Breast epithelium (tissue), 4 donors: ENCODE measurements at places on chromosomes 4 and X.

- DNase-seq, result no peak
Observed at GRCh38 chr4:168411318-168412150, 68.8 kb downstream of the DDX60L start.

GRCh38 chrX:121191779-121192178 lies 144.4 kb downstream of the GLUD2 start:
- DNase-seq, result no peak

GRCh38 chr4:74012130-74012529 lies 13.7 kb upstream of the CXCL5 start:
- DNase-seq, result no peak

GRCh38 chr4:44988011-44988410 lies 261.7 kb upstream of the GNPDA2 start:
- no peak for DNase-seq

- DNase-seq, result peak; percentile 63
Observed at GRCh38 chrX:107825698-107826237, at the start of gene MID2. MID2 (plus strand) TSS chrX:107825866; CDS start chrX:107826427, 561 bp downstream.

GRCh38 chr4:8202108-8203051 lies 3.3 kb downstream of the SH3TC1 start:
- DNase-seq, result no peak

DNA sequence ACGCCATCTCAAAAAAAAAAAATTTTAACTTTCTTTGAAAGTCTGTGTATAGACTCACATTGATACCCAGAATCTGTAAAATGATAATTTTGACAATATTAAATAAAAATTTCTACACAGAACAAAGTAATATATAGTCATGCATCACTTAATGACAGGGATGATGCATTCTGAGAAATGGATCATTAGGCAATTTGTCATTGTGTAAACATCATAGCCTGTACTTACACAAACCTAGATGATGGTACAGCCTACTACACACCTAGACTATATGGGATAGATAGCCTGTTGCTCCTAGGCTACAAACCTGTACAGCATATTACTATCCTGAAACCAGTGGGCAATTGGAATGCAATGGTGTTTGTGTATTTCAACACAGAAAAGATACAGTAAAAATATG lies 107.7 kb downstream of the BLTP1 start:
- DNase-seq, result no peak

DNA sequence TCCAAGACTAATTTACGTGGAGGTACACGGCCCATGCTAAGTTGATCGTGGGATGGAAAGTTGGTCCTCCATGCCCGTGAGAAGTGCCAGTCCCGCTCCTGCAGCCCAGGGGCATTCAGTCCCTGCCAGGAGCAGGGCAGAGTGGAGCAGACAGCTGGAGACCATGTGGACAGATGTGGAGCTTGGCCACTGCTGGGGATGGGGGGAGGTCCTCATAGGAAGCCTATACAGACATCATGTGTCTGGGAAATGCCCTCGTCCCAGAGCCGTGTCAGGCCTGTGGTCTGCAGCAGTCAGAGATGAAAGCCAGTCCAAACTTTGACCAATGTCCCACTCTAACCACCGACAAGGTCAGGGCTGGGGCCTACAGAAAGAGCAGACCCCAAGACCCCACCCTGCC lies 118.4 kb downstream of the CPZ start:
- DNase-seq, result no peak

GRCh38 chrX:78011846-78012245 lies 42.4 kb upstream of the PGAM4 start:
- no peak for DNase-seq

GRCh38 chr4:13580036-13580435 lies 35.7 kb upstream of the NKX3-2 start:
- DNase-seq, result no peak

- DNase-seq, result peak; percentile 82
Observed at GRCh38 chrX:107676559-107677378, 48.5 kb downstream of the PRPS1 start.

GRCh38 chr4:155769090-155769489 lies 10.3 kb downstream of the GUCY1B1 start:
- DNase-seq, result no peak

DNA sequence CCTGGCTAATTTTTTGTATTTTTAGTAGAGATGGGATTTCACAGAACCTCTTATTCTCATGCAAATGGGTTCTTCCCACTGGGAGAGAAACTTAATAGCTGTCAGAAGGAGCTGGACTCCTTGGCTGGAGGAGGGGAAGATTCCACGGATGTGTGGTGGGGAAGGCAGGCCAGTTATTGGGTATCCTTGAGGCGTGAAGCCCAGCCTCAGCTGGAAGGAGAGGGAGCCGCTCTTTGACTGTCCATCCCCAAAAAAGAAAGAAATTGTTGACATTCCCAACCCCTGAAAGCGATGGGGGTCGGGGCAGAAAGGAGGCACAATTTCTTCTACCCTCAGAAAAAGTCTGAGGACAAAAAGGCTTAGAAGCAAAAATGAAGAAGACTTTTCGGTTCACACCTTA lies 983.1 kb upstream of the PABPC4L start:
- no peak for DNase-seq

DNA sequence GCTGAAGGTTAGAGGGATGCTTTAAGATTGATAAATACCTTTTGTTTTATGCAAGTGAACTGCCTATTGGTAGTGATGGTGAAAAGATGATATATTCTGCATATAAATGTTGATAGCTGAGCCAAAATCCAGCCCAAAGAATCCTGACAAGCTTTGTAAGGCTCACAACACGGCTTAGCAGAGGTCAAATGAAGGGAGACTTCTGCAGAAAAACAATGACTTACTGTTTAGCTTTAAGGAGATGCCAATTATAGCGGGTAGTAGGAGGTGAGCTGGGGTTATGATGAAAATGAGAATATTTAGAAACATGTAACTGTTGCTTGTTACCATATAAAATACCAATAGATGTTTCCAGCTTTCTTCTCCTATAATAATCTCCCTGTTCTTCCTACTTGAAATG lies 97.1 kb downstream of the AFF1 start:
- DNase-seq, result no peak
